ENCODE measurements at places on chromosomes 13 and 19.

GRCh38 chr13:38657191-38657590 lies 29.7 kb upstream of the FREM2 start:
- DNase-seq = peak; percentile 5

GRCh38 chr13:43564952-43565351 lies 221.8 kb downstream of the ENOX1 start:
- DNase-seq = no peak

DNA sequence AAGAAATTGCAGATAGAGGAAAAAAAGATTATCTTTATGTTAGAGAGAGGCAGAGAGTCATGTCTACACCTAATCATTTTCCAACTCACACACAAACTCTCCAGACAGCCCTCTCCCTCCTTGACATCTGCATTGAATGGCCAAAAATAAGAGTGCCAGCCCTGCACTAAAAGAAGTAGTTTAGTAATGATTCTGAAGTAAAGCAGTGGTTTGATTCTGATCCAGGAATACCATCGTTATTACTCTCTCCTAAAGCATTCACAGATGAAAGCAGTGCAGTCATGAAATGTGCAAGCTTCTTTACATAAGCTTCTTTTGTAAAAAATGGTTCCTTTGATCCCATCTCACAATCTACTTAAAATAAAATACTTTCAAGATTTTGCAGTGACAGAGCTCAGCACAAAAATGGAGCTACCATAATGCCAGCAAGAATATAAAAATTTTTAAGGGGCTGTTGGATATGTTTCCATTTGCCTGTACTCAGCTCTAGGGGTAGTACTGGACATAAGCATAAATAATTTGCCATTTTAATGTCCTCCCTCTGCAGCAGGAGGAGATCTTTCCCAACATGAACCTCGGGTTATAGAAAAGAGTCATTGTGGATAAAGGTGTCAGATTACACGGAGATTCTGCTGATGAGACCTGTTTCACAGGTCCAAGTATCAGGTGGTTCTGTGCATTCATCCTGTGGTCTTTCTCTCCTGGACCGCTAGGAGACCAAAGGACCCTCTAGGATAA lies 406.3 kb downstream of the DCT start:
- DNase-seq = peak; percentile 91

GRCh38 chr19:44839276-44839675 lies 6.8 kb upstream of the NECTIN2 start:
- no peak for DNase-seq

DNA sequence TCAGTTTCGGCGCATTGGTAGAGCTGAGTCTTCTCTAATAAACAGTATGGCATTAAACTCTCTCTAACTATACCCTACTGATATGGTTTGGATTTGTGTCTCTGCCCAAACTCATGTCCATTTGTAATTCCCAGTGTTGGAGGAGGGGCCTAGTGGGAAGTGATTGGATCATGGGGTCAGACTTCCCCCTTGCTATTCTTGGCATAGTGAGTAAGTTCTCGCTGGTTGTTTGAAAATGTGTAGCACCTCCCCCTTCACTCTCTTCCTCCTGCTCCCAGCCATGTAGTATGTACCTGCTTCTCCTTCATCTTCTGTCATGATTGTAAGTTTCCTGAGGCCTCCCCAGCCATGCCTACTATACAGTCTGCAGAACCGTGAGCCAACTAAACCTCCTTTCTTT lies 682.7 kb upstream of the ARGLU1 start:
- no peak for DNase-seq

- DNase-seq = peak; percentile 24
Measured at GRCh38 chr19:3644351-3645066, 17.9 kb upstream of the CACTIN start.

DNA sequence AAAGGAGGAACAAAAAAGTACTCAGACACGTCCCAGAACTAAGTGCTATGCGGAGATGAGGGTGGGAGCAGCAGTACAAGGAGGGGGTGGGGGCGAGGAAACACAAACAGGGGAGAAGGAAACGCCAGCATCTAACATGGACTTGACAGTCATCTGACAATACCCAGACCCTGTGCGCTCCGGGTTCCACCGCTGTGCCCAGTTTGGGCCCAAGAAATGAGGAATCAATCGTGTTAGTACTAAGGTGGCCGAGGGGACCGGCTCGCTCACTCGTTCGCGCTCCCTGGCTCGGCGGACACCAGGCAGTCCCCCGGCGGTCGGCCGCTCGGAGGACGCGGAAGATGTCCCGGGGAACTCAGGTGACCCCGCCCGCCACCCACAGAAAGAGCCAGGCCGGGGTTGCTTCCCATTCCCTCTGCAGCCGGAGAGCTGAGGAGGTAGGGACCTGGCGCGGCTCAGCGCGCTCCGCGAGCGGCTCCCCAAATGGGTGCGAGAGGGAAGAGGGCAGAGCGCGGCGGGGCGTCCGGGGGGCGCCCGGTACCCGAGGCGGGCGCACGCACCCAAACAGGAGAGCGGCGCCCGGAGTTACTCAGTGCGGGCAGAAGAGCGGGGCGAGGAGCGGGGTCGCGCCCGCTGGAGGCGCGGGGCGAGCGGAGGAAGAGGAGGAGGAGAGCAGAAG lies 616 bp downstream of the TSHZ3 start:
- DNase-seq = peak; percentile 31

- DNase-seq = peak; percentile 100
Measured at GRCh38 chr13:44726214-44726613, 150.1 kb upstream of the TSC22D1 start.

DNA sequence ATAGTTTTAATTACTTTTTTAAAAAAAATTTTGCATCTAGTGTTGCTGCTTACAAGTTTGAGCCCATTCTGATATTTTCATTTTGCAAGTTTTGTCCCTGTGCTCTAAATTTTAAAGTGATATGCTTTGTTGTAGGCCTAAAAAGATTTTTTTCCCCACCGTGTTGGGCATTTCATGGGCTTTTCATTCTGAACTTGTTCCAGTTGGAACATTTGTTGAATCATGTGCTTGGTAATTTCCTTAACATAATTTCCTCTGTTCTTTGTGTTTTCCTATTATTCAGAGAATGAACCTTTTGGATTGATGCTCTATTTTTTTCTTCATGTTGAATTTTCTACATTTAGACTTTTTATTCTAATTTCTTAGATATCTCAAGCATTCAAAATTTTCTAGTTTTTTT lies 206.4 kb upstream of the SPRY2 start:
- no peak for DNase-seq

GRCh38 chr19:17406046-17406886 lies 836 bp upstream of the BST2 start:
- DNase-seq = peak; percentile 36

DNA sequence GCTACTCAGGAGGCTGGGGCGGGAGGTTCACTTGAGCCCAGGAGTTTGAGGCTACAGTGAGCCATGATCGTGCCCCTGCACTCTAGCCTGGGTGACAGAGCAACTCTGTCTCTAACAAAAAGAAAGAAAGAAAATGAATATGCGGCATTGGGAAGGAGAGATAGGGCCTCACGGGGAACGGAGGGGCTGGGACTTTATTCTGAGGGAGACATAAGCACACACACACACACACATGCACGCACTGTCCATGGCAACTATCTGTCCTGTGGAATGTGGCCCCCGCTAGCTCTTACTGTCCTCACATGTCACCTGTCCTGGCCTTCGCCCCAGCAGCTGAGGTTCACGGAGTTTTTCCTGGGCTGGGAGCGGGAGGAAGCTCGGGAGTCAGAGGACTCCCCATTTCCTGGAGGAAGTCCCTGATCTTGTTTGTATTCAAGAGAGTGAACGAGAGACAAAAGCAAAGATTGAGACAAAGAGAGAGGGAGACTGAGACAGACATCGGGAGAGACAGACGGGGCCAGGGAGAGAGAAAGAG lies 654 bp downstream of the STAP2 start:
- peak; percentile 25 for DNase-seq

DNA sequence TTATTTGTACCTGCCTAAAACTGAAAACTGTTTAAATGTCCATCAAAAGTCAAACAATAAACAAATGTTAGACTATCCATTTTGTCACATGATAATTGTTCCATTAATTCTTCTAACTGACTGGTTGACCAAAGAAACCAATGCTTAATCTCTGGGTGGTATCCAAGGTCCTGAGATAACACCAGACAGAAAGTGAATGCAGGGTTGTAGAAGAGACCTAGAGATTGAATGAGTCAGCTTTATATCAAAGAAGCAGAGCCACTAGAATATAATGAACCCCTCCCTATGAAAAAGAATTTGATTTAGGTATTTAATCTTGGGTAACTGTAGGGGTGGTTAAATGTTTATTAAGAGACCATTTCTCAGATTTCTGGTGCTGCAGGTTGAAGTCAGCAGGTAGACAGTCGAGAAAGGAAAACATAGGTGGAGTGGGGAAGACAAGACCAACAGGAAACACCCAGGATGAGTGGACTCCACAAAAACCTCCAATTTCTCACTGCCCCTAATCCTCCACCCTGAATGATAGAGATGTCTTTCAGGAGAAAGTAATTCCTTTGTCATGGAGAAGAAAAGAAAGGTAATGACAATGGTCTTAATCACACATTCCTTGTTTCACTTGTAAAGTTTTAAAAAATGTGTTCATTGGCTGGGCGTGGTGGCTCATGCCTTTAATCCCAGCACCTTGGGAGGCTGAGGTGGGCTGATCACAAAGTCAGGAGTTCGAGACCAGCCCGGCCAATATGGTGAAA lies 536.4 kb downstream of the IRS2 start:
- no peak for DNase-seq

DNA sequence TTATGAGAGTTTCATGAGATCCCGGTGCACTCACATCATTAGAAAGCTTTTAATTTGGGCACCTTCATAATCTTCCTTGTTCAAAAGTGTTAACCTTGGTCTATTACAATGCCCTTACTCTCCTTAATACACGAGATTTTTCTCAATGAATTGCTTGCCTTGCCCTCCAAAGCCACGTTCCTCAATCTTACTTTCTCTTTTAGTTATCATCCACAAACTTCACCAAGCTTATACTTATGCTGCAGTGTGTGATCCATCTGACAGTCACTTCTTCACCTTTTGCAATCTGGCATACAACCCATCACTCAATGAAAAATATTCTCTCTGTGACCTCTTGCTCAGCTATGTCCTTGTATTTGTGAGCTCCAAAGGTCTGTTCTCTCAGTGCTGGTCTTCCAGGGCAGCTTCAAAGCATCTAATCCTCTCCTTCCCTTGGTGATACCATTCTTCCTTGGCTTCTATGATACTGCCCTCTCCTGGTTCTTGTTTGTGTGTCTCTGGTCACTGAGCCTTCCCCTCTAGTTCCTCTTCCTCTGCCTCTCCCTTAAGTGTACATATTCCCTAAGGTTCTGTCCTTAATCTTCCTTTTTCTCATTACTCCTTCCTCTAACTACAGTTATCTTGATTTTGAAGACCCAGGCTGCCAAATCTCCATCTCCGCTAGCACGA lies 202.2 kb upstream of the STARD13 start:
- DNase-seq = peak; percentile 59

DNA sequence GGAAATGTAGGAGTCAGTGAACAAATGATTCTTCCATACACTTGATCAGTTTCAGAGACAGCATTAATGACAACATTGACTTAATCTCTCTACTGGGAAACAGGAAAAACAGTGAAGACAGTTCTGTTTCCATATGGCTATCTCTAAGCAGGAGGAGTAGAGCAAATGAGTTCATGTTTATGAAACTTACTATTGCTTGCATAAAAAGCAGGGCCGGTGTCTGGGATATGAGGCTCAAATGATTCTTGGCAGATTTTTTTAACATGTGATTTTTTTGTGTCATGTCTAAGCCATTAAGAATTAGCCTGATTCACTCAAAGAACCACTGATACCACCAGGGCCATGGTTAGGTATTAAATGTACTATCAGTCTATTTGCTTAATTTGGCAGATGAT lies 141.9 kb downstream of the SLC7A1 start:
- peak; percentile 55 for DNase-seq

GRCh38 chr19:9673912-9674662 lies 813 bp downstream of the ZNF562 start:
- DNase-seq = no peak

GRCh38 chr13:111873676-111874178 lies 193.2 kb upstream of the SOX1 start:
- no peak for DNase-seq

GRCh38 chr13:100536643-100537180 lies 51.9 kb downstream of the GGACT start:
- DNase-seq = no peak

- no peak for DNase-seq
Measured at GRCh38 chr19:58385313-58385890, 1.7 kb upstream of the RPS5 start.

DNA sequence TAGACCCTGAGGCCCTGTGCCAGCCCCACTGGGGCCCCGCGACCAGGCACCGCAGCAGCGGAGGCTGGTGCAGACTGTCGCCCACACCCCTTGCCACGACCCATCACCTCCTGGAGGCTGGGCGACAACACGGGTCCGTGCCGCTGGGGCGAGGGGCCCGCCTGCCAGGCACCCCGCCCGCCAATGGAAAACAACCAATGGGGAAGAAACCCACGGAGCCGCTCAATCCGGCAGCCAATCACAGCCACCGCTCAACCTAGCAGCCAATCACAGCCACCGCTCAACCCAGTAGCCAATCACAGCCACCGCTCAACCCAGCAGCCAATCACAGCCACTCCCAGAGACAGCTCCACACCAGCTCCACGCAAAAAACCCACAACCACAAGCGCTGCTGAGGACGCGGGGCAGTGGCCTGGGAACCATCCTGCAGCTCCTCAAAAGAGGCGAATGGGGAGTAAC lies 29.7 kb downstream of the GPX4 start:
- no peak for DNase-seq

DNA sequence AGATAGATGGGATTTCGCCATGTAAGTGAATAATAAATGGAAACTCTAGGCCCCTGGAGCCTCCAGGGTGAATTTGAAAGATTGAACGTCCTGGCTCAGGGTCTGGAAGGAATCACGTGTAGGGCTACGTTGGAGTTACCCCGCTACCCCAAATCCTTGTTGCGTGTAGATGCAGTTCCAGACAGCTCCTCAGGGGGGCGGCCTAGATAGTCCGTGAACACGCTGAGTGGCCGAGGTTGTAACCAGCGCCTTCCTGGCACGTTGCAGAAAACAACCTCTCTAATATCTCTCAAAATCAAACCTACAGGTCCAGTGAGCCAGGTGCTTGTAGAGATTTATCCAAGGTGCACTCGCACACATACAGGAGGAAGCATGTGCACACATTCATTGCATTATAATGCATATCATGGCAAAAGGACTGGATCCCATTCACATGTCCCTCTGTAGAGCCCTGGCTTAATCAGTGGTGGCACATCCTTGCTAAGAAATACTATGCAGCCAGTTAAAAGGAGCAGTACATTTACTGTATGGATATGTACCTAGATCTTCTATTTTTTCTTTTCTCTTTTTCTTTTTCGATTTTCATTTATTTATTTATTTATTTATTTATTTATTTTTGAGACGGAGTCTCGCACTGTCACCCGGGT lies 2.5 kb upstream of the KEAP1 start:
- peak; percentile 61 for DNase-seq

DNA sequence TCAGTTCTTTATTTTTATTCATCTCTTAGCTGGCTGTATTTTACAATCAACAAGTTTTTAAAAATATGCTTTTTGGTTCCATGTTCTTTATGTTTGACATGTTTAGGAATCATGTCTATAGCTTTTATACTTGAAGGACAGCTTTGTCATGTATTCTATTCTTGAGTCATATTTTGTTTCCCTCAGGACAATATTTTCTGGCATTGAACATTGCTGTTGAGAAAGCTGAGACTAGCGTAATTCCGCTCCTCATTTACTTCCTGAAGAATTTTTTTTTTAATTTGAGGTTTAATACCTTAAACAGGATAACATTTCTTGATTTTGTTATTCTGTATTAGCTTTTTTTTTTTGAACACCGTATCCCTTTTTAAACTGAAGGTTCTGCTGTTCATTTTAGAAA lies 53.2 kb downstream of the RB1 start:
- no peak for DNase-seq

Measured in AG10803 (cell line).